Epithelial cell of alveolus of lung (primary cell): ENCODE measurements at places on chromosomes 2 and 18. TPM values are rescaled to one million over a fixed set of nuclear protein-coding genes. Genes with fewer than 3 reads are reported as not detected.

Gene RND3
- 63.7 and 87.9 TPM in 2 replicates for total RNA-seq

Gene COL3A1
- 1,834 and 2,433 TPM in 2 replicates for total RNA-seq

Gene RNF125
- total RNA-seq = 0.56 and 0.65 TPM in 2 replicates

Gene STARD6
- total RNA-seq = not detected in 2 replicates

Gene RALB
- total RNA-seq = 28.3 and 48.4 TPM in 2 replicates

Gene ZSCAN30
- total RNA-seq = 15.1 and 21.6 TPM in 2 replicates

Gene GAL3ST2
- 0.64 TPM in 1 of 2 replicates, not detected in the other for total RNA-seq

Gene TUBA3D
- total RNA-seq = not detected in 2 replicates

Gene RTP5
- total RNA-seq = not detected in 2 replicates

Gene ERMN
- total RNA-seq = not detected in 2 replicates

Gene ST8SIA5
- total RNA-seq = 0.24 TPM in 1 of 2 replicates, not detected in the other

Gene DNAJC10
- total RNA-seq = 33.9 and 103 TPM in 2 replicates

Gene PPP3R1
- 29.9 and 36.5 TPM in 2 replicates for total RNA-seq

Gene UGT1A9
- not detected in 2 replicates for total RNA-seq

Gene GRHL1
- total RNA-seq = 0.16 and 0.65 TPM in 2 replicates

Gene COL4A3
- total RNA-seq = 0.13 and 0.48 TPM in 2 replicates

Gene TNFAIP6
- total RNA-seq = 32.4 and 48.5 TPM in 2 replicates

Gene DSC1
- total RNA-seq = not detected in 2 replicates

Gene ELP2
- 46.0 and 57.8 TPM in 2 replicates for total RNA-seq

Gene WNT6
- not detected in 2 replicates for total RNA-seq

Gene SULT6B1
- not detected in 2 replicates for total RNA-seq

Gene SPP2
- total RNA-seq = not detected in 2 replicates

Gene SLC23A3
- total RNA-seq = 1.4 TPM in 1 of 2 replicates, not detected in the other

Gene DPP4
- 13.3 and 83.8 TPM in 2 replicates for total RNA-seq

Gene EPC2
- 9.7 and 23.0 TPM in 2 replicates for total RNA-seq

Gene CFAP65
- not detected in 2 replicates for total RNA-seq

Gene HRH4
- total RNA-seq = not detected in 2 replicates

Gene FSIP2
- total RNA-seq = 0.13 and 0.24 TPM in 2 replicates

Gene PNO1
- 11.3 and 19.5 TPM in 2 replicates for total RNA-seq

Gene DNAH7
- total RNA-seq = 0.08 and 1.3 TPM in 2 replicates

Gene DSC2
- 0.96 and 1.7 TPM in 2 replicates for total RNA-seq

Gene KCNF1
- total RNA-seq = 0.26 and 16.8 TPM in 2 replicates

Gene UNC50
- 32.7 and 48.2 TPM in 2 replicates for total RNA-seq

Gene OR6B2
- total RNA-seq = not detected in 2 replicates

Gene PLEK
- total RNA-seq = not detected in 2 replicates

Gene TFPI
- total RNA-seq = 210 and 396 TPM in 2 replicates

Gene AGXT
- not detected in 2 replicates for total RNA-seq

Gene TUBB8B
- not detected in 2 replicates for total RNA-seq

Gene KCNG2
- total RNA-seq = 4.7 and 18.8 TPM in 2 replicates

Gene KIAA2012
- not detected in 2 replicates for total RNA-seq

Gene OTOS
- total RNA-seq = not detected in 2 replicates

Gene SALL3
- 1.3 TPM in 1 of 2 replicates, not detected in the other for total RNA-seq

Gene ZNF892
- 2.2 and 5.7 TPM in 2 replicates for total RNA-seq

Gene PTH2R
- not detected in 2 replicates for total RNA-seq

Gene HAT1
- total RNA-seq = 26.7 and 37.4 TPM in 2 replicates

Gene DAW1
- 0.32 and 1.8 TPM in 2 replicates for total RNA-seq

Gene PLEKHA3
- total RNA-seq = 4.8 and 6.0 TPM in 2 replicates

Gene INPP5D
- 0.65 and 1.0 TPM in 2 replicates for total RNA-seq

Gene RPRM
- not detected in 2 replicates for total RNA-seq

Gene TTN
- total RNA-seq = under 0.01 and 2.4 TPM in 2 replicates

Gene BARD1
- 7.3 and 10.7 TPM in 2 replicates for total RNA-seq

Gene FABP1
- not detected in 2 replicates for total RNA-seq
